ENCODE measurements at places on chromosomes 5 and 9.

DNA sequence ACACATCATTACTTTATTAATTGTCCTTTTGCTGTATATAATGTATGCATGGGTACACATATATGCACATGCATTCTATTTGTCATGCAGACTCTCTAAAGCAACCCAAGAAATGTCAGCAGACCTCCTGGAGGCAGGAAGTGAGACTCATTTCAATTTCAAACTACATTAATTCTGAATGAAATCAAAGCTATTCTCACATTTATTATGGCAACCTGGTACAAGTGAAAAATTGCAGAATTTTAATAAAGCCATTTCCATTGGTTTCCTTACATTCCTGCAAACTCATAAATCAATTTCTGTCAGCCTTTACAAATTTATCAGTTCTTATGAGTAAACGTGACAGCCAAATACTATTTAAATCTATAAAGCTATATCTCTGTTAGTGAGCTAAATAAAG lies 430.4 kb upstream of the NUDT12 start:
- DNase-seq = no peak

GRCh38 chr9:106800701-106801270 lies 62.2 kb upstream of the ZNF462 start:
- DNase-seq = no peak

DNA sequence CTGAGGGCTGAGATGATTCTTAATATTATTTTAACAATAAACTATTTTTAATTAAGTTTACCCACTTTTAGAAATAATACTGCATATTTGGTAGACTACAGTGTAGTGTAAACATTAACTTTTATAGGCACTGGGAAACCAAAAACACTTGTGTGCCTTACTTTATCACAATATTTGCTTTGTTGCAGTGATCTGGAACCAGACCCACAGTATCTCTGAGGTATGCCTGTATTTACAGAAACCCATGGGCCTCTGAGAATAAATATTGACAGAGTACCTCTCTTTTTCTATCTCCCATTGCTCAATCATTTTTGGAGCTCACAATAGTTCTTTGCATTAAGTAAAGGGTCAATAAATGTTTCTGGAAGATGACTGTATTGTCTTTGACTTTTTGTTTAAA lies 73.3 kb downstream of the SLCO4C1 start:
- DNase-seq = no peak

- DNase-seq = no peak
These were observed 55.0 kb downstream of the OXCT1 start for GRCh38 chr5:41815261-41815660.

DNA sequence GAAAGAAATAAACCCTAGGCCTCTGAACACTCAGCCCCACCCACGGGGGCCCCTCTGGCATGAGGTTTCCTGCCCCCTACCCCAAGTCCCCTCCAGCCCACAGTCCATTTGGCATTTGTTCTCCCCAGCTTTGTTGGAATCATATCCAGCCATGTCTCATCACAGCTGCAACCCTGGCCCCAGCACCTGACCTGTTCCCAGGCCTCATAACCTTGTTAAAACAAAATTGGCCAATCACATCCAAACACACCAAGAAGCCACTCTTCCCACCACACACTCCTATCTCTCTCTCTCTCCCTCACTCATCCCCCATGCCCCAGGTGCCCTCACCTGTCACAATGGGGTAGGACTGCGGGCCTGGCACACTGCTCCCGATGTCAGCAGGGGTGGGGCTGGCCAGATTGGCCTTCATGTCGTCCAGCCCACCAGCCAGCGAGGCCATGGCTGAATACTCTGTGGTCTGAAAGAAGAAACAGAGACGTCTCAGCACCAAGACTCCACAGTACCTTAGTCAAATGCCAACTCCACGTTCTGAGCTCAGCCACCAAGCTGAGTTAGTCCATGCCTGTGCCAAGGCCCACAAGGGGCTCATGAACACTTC lies 110.9 kb downstream of the PAX5 start:
- no peak for DNase-seq

DNA sequence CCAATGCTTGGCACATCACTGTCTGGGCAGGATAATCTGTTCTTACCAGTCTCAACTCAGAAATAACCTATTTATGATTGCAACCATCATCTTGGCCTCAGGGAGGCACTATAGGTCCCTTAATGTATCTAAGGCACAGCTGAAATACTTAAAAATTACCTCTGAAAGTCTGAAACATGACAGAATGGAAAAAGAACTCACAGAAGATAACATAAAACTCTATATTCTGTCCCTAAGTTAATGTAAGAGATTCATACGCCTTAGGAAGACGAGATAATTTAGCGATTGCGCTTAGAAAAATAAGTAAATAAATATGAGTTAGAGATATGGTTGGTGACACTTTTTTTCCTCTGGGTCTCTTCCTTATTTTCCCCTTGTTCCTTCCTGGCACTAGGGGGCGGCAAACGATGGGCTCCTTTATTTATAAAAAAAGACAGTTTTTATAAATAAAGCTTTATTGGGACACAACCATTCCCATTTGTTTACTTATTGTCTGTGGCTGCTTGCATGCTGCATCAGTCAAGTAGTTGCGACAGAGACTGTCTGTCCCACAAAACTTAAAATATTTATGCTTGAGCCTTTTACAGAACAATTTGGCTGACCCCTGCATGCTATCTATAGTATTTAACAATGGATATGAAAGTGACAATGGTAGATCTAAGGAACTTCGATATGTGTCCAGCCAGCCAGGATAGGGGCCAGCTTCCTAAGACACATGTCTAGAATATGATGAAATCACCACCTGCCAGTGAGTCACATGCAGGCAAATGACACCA lies 79.6 kb downstream of the PDE4D start:
- DNase-seq = peak; percentile 89

DNA sequence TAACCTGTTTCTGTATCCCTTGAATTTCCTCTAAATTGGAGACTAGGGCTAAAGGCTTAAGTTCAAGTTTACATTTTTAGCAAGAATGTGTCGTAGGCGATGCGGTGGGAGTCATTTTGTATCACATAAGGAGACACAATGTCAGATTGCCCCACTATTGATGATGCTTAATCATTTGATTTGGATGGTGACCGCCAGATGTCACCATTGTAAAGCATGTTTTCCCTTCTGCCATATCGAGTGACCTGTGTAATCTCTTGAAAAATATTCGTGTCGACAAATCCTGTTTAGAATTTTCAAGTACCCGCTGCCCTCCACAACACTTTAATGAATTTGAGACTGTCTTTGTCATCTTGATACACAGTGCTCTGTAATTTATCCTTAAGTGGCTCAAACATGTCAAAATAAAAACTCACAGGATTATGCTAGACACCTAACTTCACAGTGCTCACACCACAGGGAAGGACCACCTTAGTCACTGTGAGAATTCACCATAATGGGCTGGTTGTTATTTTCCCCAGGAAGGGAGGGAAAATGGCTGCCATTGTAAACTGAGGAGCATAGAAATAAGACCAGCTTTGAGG lies 34.5 kb upstream of the SLC46A2 start:
- peak; percentile 46 for DNase-seq

- DNase-seq = no peak
These were observed 793.0 kb upstream of the GRAMD2B start for GRCh38 chr5:125630237-125630636.

- no peak for DNase-seq
These were observed 1.0 kb downstream of the DMRT2 start for GRCh38 chr9:1051210-1051583.

DNA sequence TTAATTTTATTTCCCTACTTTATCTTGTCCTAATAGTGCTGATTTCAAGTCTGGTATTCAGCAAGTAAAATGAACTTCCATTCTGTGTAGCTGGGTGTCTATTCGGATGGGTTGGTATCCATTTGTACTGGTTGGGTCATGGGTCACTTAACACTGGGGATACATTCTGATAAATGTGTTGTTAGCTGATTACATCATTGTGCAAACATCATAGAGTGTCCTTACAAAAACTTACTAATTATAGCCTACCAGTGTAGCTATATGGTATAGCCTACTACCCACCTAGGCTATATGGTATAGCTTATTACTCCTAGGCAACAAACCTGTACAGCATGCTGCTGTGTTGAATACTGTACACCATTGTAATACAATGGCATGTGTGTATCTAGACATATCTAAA lies 1373.7 kb upstream of the DMAC1 start:
- no peak for DNase-seq

DNA sequence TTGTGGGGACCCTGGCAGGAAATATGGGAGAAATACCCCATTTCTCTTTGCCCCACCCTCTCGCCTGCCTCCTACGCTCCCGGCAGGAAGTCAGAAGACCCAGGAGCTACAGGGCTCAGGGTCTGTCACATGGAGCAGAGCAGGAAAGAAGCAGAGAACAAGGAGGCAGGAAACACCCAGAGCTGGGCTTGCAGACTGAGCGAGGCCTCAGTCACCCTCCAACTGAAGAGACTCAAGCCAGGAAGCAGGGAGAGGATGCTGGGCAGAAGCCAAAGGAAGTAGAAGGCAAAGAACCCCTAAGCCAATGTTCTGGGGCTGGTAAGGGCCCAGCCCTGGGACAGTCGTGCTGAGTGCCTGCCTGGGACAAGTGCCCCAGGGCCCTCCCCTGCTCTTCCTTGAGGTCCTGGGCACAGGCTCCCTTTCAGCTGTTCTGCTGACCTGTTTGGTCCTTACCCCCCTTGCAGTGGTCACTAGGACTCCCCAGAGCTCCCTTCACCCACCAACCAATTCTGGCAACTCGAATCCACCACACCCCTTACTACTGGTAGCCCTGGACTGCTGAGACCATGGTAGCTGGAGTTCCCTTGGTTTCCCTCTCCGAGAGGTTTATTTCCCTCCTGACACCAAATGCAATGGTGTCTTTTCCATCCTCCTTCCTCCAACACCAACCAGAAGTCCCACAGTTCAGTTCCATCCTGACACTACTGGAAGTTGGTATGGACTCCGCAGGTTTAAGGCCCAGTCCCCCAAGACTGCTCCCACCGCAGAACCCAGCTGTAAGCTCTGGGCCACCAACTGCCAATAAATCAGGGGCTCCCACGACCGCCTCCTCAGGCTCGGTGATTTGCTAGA lies 157.5 kb downstream of the COL23A1 start:
- DNase-seq = no peak

DNA sequence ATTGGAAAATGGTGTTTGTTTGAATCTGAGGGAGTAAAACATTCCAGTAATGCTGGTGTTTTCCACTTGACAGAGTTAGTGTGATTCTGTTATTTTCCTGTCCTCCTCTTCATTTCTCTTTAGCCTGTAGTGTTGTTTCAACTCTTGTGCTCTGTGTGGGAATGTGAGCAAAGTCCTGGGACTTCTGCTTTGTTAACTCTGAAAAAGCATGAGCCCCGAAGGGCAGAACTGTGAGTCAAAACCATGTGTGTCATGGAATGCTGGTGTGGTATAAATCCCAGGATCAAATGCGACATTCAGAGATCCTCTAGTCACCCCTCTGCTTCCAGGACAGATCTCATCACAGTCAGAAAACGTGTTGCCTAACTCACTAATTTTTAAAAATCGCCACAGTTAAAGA lies 8.9 kb downstream of the F2R start:
- peak; percentile 51 for DNase-seq

DNA sequence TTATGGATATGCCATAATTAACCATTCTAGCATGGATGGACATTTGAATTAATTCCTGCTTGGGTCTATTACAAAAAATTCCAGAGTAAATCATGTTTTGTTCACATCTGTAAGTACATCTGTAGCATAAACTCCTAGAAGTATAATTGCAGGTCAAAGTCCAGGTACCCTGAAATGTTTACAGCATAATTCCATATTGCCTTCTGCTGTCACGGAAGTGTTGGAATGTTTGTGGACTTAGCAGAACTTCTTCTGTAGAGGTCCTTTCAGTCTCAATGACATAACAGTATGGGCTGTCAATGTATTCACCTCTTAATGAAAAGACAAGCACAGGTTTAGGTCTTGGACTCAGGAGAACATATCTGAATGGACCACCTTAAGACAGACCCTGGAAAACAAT lies 1.8 kb downstream of the FAM240B start:
- no peak for DNase-seq

GRCh38 chr9:20255052-20255451 lies 367.2 kb downstream of the MLLT3 start:
- DNase-seq = no peak

DNA sequence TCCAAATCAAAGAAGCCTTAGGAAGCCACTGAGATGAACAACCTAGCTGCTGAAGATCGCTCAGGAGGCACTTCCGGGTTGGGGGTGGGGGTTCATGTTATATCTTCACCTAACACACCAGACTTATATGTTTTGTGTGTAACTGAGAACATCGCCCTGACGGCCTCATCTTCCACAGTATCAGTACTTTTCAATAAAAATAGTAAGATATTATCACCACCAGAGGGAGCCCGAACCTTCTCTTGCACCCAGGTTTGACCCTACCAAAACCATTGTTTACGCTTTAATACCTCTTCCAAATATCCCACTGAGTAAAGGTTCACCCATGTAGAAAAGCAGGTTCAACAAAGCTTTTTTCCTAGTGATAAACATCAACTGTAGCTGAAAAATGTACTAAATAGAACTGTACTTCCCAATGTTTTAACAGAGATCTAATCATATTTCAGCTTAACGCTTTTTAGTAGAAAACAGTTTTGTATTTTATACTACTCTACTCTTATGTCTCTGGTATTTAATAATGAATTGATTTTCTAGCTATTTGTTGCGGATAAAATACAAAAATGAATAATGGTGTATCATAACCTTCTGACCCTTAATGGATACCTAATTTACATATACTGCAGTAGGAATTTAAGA lies 244.0 kb downstream of the EPB41L4A start:
- peak; percentile 78 for DNase-seq
